Hematopoietic multipotent progenitor cell (in vitro differentiated cells): ENCODE measurements at places on chromosomes 2 and 18.

- DNase-seq, result peak; percentile 75
Observed at GRCh38 chr2:16666449-16666801, 791 bp upstream of the CYRIA start.

DNA sequence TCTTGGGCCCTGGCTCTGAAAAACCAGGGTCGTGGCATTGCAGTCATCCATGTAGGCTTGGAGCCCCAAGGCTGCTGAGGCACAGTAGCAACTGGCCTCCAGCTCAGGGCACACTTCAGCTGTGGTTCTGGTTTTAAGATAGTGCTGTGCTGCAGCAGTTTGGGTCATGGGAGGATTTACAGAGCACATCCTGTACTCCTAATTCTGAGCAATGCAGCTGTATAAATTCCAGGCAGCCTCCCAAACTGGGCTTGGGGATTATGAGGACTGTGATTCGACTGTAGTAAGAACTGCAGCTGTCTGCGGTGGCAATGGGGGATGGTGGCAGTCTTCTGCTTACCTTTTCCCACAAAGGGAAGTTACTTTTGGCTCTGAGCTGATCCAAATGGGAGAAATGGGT, 536.3 kb upstream of the GCFC2 start:
- no peak for DNase-seq

GRCh38 chr2:100104718-100105677, 37.4 kb downstream of the AFF3 start:
- no peak for DNase-seq

- no peak for DNase-seq
Observed at GRCh38 chr2:64630752-64631151, 23.0 kb downstream of the SERTAD2 start.

DNA sequence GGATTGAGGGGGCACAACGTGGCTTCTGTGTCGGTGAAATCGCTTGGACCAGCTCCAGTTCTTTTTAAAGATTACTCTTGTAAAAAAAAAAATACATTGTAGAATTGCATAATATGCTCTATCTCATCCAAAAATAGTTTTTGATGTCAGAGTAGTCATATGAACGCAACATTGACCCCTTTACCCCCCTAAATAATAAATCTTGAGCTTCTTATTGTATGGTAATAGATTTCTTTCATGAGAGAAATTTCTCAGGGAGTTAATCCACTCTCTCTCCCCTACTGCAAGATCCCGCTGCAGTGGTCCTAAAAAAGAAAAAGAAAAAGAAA, 50.2 kb upstream of the PAIP2B start:
- no peak for DNase-seq

- DNase-seq, result no peak
Observed at GRCh38 chr2:151614606-151615306, 119.5 kb downstream of the NEB start.
